ENCODE measurements at places on chromosomes 4 and X.

- no peak for DNase-seq
Measured at GRCh38 chrX:97332963-97333362, 449.3 kb downstream of the RPA4 start.

DNA sequence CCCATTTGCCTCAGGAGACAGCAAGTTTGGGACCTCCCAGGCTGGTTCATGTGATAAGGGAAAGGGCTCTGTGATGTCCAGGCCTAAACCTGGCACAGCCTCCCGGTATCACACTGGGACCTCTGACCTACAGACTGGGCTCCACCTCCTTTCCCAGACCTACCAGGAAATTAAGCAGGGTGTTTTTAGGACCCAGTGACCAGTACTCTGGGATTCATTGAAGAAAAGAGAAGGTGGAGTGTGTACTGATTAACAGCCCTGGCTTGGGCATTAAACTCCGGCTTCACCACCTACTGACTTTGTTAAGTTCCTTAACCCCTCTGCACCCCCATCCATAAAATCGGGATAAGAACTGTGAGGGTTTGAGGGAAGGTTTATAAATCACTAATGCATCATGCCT lies 28.6 kb downstream of the ASB9 start:
- no peak for DNase-seq

DNA sequence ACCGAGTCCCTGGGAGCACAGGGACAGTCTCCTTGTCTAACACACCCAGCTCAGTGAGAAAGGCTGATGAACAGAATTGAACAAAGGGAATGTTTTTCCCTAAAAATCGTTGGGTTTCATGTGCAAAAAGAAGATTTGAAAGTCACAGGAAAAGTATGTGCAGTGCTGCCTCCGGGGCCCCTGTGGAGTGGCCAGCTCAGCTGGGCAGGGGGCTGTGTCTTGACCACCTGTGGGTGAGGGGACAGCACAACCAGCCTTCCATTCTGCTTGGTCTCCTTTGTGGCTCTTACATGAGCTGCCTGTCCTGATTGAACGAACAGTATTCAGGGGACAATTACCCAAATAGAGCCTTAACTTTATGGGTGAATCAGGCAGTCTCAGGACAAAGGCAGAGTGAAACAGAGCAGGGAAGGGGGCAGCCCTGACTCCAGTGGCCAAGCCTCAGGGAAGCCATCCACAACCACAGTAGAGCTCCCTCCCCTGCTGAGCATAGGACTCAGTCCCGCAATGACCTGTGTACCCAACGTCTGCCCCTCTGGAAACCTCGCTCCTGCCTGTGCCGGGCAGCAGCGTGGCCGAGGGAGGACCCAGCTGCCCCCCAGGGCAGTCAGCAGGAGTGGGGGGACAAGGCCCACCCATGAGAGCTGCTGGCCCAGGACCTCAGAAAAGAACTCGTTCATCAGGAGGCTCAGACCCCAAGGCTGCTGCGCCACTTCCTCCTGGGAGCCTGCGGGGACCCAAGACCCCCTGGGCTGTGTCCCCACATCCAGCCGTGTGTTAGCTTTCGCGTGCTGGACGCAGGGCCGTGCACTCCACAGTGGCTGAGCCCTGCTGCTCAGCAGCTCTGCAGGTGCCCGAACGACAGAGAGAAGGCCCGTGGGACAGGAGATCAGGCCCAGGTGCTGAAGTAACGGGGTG lies 59.6 kb upstream of the MXD4 start:
- DNase-seq, result no peak

GRCh38 chr4:150769248-150769647 lies 187.3 kb downstream of the MAB21L2 start:
- no peak for DNase-seq

DNA sequence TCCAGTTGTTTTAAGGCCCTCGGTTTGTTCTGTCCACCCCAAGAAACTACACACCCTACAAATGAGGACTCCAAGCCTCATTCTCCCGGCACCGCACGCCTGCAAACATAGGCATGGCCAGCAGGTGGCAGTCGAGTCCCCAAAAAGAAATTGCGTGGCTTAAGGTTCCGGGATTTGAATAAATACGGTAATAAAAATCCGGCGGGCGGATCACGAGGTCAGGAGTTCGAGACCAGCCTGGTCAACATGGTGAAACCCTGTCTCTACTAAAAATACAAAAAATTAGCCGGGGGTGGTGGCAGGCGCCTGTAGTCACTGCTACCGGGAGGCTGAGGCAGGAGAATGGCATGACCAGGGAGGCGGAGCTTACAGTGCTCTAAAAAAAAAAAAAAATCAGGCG lies 21.8 kb upstream of the CSF2RA start:
- peak; percentile 58 for DNase-seq

GRCh38 chr4:89365776-89366175 lies 58.2 kb upstream of the GPRIN3 start:
- no peak for DNase-seq

DNA sequence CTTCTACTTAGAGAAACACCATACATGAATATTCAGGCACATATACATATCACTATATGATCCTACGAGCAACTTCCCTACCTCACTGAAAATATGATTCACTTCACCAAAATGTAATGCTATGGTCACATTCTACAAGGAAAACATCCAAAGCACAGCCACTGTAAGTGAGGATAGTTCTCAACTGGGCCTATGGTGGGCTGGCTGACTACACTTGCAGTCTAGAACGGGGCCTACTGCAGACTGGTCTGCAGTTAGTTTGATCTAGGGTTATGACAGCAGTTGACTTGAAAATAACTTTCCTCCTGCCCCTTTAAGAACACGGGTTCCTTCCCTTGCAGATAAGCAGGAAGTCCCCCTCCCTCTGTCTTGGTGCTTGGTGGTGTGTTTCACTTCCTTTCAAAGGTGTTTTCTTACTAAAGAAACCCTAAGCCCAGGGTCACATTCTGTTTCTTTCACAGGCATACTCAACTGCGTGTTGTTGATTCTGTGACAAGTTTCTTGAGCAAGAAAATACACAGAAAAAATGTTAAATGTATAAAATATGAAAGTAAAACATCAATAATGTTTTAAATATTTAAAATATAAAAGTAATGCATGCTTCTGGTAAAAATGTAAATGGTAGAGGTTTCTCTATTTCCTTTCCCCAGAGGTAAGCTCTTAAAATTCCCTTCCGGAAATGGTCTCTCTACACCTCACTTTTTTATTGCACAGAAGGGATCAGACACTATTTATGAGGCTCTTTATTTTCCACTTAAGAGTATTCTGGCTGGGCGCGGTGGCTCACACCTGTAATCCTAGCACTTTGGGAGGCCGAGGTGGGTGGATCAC lies 18.0 kb upstream of the TMSB4X start:
- DNase-seq, result peak; percentile 43

DNA sequence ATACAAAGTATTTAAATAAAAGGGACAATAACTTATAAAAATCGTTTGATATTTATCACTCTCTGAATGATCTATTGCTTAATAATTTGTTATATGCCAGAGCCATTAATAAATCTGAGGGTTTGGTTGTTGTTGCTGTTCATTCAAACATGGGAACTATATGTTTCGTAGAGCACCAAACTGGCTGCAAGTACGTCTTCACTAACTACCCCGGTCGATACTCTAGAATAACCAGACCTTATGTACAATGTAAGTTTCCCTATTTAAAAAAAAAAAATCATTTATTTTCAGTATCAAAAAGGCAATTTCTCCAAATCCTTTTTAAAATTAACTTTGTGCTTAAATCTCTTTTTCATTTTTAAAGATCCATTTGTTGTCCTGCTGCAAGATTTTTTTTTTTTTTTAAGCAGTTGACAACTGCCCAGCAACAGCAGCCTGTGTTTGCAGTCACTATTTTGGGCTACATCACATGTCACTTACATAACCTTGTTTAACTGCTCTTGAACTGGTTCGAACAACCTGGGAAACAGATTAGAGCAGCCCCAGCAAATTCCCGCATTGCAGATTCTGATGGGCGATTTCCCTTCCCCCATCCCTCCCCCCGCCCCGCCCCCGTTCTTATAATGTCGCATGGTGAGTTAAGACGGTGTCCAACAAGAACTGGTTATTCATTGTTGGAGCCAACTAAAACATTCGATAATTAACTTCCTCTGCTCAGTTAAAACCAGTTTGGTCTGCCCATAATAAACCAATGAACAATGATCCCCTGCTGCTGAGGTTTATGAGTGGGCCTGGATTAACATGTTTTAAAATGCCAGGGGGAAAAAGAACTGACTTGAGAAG lies 238.9 kb downstream of the NR3C2 start:
- DNase-seq, result no peak

Data from activated CD8-positive, alpha-beta memory T cell treated with anti-CD3 and anti-CD28 coated beads for 4 hours (primary cell).